ENCODE measurements at places on chromosomes 7 and 10.

DNA sequence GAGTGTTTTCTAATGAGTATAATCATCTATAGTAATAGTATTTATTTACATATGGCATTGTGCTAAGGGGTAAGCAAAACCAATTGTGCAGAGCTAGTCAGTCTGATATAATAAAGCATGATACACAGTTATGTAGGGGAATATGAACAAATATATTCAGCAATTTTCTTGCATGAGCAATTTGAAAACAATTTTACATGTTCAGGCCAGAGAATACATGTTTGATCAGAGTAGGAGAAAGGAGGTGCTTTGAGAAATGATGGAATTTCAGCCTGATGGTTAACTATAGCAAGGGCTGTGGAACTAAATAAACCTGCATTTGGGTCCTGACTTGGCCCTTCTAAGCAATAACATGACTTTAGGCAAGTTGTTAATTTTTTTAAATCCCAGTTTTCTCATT is 214.5 kb downstream of the TWIST1 start:
- DNase-seq = no peak

GRCh38 chr10:119526621-119527592 is 15.6 kb downstream of the RGS10 start:
- DNase-seq = no peak

GRCh38 chr10:96666741-96667140 is 53.6 kb downstream of the PIK3AP1 start:
- no peak for DNase-seq

GRCh38 chr7:11847336-11847735 is 15.3 kb upstream of the THSD7A start:
- no peak for DNase-seq

DNA sequence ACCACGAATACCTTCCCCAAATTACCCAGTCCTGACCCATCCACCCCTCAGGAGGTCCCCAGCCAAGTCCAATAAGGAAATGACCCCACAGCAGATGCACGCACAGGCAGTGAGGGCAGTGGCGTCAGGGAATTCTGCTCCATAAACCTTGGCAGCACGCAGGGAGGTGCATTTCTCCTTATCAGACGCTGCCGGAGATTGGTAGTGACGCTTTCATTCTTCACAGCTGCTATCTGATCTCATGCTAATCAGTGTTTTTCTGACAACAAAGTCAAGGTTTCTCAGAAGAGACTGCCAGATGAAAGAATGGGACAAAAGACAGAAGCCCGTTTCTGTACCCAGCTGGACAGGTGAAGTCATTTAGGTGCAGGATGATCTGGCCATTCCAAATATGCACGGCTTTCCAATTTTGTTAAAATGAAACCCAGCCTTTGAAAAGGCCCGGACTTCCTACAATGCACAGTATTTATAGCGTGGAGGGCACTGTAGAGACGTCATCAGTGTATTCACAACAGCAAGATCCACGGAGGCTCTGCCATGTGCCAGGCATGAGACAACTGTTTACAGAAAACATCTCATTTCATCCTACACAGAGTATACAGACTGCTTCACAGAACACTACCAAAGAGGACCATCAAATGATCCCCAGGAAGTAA is 35.3 kb downstream of the DIP2C start:
- peak; percentile 36 for DNase-seq

GRCh38 chr7:43148161-43148731 is 35.8 kb downstream of the HECW1 start:
- DNase-seq = no peak

DNA sequence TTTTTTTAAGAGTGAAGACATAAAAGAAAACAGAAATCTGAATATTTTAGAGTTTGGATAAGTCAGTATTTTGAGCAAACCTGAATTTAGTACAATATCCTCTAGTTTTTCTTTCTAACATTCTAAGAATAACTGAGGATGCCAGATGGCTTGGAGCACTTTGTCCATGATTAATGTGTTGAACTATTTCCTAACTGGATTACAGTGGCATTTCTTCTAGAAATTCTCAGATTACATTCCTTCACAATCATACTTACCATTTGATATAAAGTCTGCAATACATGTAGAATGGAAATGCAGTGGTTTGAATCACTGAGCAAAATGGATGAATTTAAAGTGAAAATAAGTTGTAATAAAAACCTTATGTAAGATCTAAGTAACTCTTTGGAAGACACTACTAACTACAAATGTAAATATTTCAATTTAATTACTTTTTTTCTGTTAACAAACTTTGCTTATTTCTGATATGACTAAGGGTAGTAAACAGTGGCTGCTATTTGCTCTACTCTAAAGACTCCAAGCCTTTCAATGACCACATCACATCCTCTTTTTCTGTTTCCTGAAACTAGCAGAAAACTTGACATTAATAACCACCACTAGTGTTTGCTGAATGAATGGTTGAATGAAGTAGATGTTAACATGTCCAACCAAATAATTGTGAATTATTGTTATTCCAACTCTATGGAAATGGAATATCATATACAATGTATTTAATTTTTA is 102.8 kb downstream of the PRKG1 start:
- no peak for DNase-seq

DNA sequence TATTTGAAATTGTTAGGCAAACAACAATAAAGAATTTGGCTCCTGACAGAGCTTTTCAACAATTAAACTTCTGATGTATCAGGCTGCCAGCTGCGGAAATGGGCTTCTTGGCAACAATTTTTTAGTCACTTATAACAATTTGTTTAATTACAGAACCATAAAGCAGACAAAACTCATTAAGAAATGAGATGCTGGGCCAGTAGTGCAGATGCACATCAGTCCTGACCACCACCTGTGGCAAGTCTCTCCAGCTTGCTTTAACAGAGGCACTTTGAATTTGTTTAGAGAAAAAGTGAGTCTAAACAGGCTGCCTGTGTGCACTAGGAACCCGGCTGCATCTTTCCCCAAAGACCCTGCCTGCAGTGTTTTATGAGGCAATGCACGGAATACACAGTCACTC is 1124.4 kb downstream of the NXPH1 start:
- no peak for DNase-seq

DNA sequence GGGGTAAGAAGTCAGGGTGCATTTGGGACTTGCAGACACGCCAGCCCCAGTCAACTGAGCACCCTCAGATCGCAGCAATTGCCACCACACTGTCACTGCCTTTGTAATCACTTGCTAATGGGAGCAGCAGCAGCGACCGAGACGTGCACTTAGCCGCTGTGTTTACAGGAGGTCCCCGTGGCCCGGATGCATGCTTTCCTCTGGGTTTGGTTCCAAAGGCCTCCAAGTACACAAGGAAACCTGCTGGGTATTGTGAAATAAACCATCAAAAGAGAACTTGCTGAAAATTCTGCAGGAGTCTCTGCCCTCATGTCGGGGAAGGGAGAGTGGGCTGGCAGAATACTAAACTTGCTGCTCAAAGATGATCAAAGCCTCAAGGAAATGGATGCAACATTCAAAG is 341.7 kb downstream of the DNAJB6 start:
- DNase-seq = no peak

DNA sequence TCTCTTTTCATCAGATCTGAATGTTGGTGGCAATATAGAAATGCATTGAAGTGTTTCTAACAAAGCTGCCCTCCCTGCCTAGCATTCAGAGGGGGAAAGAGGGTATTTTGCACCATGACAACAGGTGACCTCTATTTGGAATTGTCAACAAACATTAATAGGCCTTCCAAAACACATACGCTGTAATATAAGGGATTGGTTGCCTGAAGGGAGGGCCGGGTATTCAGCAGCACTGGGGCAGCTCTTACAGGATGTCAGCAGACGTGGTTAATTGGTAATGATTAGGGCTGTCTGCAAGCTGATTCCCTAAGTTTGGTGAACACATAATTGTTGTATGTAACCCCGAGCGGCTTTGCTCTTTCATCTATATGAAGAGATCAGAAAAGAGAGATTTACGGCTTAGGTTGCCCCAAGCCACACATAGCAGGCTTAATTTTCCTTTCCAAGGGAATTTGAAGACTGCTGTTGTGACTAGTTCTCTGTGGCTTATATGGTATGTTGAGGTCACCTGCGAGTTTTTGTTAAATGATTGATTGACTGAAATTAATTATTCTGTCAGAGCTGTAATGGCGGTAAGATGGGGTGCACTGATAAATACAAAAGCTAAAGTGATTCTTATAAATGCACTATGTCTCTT is 759.3 kb downstream of the LRMDA start:
- no peak for DNase-seq

DNA sequence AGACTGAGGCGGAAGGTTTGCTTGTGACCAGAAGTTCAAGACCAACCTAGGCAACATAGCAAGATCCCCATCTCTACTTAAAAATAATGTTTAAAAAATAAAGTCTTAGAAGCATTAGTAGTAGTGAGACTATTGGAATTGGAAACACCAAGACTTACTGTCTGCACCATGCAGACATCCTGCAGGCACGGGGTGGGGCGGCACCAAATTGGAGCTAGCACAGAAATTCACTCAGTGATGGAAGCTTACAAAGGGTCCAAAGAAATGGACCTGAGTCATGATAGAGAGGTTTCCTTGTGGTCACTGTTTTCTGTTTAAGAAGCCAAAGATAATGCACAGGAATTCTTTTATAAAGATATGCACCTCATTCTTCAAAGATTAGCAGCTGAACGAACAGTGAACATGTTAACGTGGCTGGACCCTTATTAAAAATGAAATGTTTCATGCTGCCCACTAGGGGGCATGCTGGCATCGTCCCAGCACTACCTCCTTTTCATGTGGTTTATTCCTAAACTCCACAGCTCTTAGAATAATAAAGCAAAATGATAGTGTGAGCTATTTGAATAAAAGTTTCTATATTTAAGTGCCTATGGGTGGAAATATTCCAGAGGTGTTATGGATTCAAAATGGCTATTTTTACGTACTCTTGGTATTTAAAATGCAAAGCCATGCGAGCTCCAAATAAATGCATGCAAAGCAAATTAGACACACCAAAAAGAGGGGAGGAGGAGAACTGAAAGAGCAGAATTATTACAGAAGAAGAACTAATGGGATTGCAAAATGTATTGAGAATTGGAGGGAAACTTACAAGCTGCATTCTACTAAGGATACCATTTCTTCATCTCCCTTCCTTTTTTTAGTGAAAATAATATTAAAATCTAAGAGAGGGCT is 28.6 kb downstream of the PDSS1 start:
- DNase-seq = peak; percentile 81

- DNase-seq = no peak
Observed at GRCh38 chr7:18317941-18318340, 177.6 kb upstream of the HDAC9 start.

DNA sequence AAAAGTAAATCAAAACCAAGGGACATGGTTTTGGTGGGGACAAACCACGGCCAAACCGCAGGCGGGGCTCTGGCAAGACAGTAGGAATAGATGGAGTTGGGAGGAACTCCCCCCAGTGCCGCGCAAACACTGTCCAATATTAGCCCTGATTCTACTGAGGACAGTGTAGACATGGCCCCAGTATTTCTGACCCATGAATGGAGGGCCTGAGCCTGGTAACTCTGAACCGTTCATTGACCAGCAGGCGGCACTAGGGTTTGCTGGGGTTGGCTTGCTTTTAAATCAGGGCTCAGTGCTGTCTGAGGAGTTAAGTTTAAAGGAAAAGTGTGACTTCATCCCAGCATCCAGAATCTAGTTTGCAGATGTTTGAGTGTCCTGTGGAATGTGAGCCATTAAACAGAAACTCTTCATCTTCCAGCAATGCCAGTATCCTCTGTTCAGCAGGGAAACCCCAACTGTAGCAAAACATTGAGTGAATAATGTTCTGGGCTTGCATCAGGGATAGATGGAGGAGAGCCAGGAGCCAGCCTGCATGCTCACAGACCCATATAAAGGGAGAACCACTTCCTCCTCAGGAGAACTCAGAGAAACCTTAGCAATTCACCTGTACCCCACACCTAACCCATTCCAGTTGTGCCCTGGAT is 147.4 kb upstream of the PRSS58 start:
- no peak for DNase-seq

DNA sequence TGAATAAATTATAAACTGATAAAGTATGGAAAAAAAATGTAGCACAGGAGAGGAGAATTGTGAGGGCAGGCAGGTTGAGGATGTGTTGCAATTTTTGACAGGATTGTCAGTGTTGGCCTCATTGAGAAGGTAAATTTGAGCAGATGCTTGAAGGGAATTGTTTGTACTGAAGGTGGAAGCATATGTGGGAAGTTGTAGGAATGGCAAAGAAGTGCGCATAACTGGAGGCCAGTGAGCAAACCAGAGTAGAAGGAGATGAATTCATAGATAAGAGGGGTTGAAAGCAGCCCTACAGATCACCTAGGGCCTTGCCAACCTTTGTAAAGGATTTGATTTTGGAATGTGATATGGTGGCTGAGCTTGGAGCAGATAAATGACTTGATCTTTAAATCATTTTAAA is 6.4 kb downstream of the DNAJB9 start:
- no peak for DNase-seq

- DNase-seq = no peak
Observed at GRCh38 chr7:118696879-118697278, 472.4 kb downstream of the ANKRD7 start.

GRCh38 chr7:77838929-77839491 is 40.4 kb downstream of the PHTF2 start:
- DNase-seq = no peak

DNA sequence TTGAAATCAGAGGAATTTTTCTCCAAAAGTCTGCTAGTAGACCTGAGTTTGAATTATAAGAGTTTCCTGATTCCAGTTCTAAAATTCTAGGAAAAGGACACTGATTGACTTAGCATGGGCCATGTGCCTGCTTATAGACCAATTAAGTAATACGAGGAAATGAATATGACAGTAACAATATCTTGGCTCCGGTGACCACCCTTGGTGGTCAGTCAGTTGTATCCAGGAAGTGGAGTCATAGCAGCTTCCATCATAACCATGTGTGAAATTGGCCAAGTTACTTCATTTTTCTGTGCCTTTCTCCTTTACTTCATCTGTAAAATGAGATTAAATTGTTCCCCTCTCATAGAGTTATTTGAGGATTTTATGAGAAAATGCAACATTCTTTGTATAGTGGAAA is 66.9 kb downstream of the MTPAP start:
- DNase-seq = no peak

GRCh38 chr10:8310930-8311329 is 256.4 kb downstream of the GATA3 start:
- no peak for DNase-seq

- no peak for DNase-seq
Observed at GRCh38 chr7:749140-749551, 22.1 kb upstream of the PRKAR1B start.

GRCh38 chr10:3763035-3763456 is 22.0 kb downstream of the KLF6 start:
- no peak for DNase-seq

DNA sequence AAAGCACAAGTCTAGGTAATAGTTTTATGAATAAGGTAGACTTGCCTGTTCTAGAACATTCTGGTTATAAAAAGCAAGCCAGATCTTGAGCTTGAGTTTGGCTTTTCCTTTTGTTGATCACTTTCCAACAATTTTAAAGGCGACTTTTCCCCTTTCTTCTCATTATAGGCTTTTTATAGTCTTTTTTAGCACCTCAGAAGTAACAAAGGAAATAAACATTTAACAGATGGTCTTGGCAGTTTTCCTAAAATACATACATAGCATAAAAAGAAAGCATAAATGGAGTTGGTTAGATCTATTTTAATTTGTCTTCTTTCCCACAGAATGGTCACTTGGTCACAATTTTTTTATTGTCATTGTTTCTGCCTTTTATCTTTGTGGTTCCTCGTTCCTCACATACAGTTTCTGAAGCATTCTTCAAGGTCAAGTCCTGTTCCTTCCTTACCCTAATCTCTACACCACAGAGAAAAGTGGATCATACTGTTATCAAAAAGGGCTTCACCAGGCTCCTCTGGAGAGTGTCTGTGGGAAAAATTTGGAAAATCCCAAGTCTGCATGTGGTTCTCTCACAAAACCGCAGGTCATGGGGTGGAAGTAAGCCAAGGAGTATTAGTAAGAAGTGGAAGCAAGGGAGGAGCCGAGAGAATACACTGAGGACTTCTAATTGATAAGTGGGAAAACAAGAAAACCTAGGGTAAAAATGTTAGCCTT is 31.3 kb downstream of the THNSL1 start:
- DNase-seq = no peak

Measured in midbrain (tissue), 1 donor.